ENCODE measurements at places on chromosomes 1 and 21. TPM values are rescaled to one million over a fixed set of nuclear protein-coding genes. Genes with fewer than 3 reads are reported as not detected.

The RNU1-1 gene
- total RNA-seq, result under 0.01 TPM

The NTMT2 gene
- total RNA-seq, result not detected

The REG4 gene
- total RNA-seq, result not detected

The SELENOF gene
- total RNA-seq, result 199 TPM

The TIAM1 gene
- total RNA-seq, result 2.9 TPM

The SLC5A9 gene
- total RNA-seq, result not detected

The MROH9 gene
- not detected for total RNA-seq

The LCE2A gene
- total RNA-seq, result not detected

The UMODL1 gene
- total RNA-seq, result not detected

The DNAJC8 gene
- total RNA-seq, result 92.9 TPM

The SLAMF1 gene
- not detected for total RNA-seq

The TTLL7 gene
- 18.7 TPM for total RNA-seq

The CFAP141 gene
- total RNA-seq, result not detected

The LMX1A gene
- not detected for total RNA-seq

The MTARC2 gene
- total RNA-seq, result 6.1 TPM

The CHI3L2 gene
- 2.5 TPM for total RNA-seq

Data from smooth muscle cell of trachea (primary cell).